ENCODE measurements at places on chromosomes 16 and 17. TPM values are rescaled to one million over a fixed set of nuclear protein-coding genes. Genes with fewer than 3 reads are reported as not detected.

Gene TMEM100
- 18.2 TPM for total RNA-seq

Gene TBC1D3H
- not detected for total RNA-seq

Gene SCIMP
- 16.5 TPM for total RNA-seq

Gene BRD7
- 39.7 TPM for total RNA-seq

Gene AANAT
- not detected for total RNA-seq

Gene NPIPB12
- 212 TPM for total RNA-seq

Gene SPEM3
- not detected for total RNA-seq

Gene NOTUM
- total RNA-seq, result not detected

All from Peyer's patch (tissue), 4 donors.